Sigmoid colon (tissue), 7 donors: ENCODE measurements at places on chromosomes 6 and 20. TPM values are rescaled to one million over a fixed set of nuclear protein-coding genes. Genes with fewer than 3 reads are reported as not detected.
A peak's percentile ranks its signal among the peaks of the same experiment; 100 is the strongest.

TRIM31 gene
- polyA plus RNA-seq: 92.2 TPM

PNLDC1 gene
- 0.13 TPM for polyA plus RNA-seq

DNA sequence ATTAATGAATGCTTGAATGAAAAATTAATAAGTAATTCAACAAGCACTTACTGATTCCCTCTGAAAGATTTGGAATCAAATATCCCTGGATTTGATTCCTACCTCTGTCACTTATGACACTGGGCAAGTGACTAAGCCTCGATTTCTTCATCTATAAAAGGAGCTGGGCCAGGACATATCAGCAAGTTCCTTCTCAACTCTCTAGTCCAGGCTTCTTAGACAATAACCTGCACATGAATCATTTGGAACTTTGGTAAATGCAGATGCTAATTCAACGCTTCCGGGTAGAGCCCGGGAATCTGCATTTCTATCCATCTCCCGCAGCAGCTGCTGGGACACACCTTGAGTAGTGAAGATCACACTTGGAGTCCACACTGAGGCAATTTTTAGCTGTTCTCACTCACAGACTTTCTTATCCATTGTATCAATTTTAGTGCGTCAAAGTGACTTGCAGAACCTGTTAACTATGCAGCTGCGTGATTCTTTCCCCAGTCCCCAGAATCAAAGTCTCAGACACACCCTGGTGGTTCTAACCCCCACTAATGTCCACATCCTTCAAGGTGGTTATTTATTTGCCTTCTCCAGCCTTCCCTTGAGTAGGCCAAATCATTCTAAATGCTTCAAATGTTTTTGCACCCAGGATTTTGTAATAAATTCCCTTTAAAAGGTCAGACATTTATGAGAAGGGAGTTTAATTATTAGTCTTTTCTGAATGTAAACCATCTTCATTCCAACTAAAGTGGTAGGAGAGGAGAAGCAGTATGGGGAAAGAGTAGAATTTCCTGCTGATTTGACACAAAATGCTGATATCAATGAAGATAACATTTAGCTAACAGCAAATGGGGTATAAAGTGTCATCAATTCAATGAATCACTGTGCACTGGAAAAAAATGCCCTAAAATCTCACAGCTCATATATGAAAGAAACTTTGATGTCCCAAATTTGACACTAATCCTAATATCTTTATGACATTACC lies 26.0 kb upstream of the CCND3 start:
- no peaks in the 10 kb centered on the region for H3K27me3 ChIP-seq
- H3K27ac ChIP-seq: no peak overlapping the region
- DNase-seq: peak; percentile 12
- no peak overlapping the region for H3K4me3 ChIP-seq

SLC17A3 gene
- not detected for polyA plus RNA-seq

DNA sequence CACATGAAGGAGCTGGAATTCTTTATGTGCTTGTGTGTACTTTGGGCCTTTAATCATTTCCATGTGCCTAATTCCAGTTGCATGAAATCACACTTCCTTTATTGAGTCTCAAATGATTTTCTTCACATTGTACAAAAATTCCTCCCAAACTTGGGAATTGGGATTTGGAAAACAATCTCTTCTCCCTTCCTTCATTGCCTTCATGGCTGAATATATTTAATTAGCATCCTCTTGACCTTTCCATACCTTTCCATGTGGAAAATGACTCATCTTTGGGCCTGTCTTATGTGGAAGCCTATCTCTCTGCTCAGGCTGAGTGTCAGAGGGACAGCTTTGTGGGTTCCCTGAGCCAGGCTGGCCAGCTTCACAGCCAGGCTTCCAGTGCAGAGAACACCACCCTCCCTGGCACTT lies 33.0 kb upstream of the CDH4 start:
- DNase-seq: no peak
- no peaks in the 10 kb centered on the region for H3K27me3 ChIP-seq
- H3K36me3 ChIP-seq: no peaks in the 10 kb centered on the region
- no peak overlapping the region for H3K4me3 ChIP-seq

SIRPD gene
- 0.90 TPM for polyA plus RNA-seq

- H3K36me3 ChIP-seq: no peaks in the 10 kb centered on the region
- no peak overlapping the region for H3K4me3 ChIP-seq
- no peak overlapping the region for H3K27ac ChIP-seq
- no peaks in the 10 kb centered on the region for H3K4me1 ChIP-seq
- no peak for DNase-seq
Measured at GRCh38 chr6:146209942-146210341, 181.1 kb downstream of the GRM1 start.

HCK gene
- 25.8 TPM for polyA plus RNA-seq

- H3K4me1 ChIP-seq: no peaks in the 10 kb centered on the region
- no peak overlapping the region for H3K27ac ChIP-seq
- H3K27me3 ChIP-seq: no peaks in the 10 kb centered on the region
- no peaks in the 10 kb centered on the region for H3K36me3 ChIP-seq
- DNase-seq: no peak
Measured at GRCh38 chr6:98687752-98688151, 146.6 kb upstream of the POU3F2 start.

GRCh38 chr6:125293587-125293986 lies 8.2 kb downstream of the HDDC2 start:
- H3K27me3 ChIP-seq: no peaks in the 10 kb centered on the region
- H3K27ac ChIP-seq: no peak overlapping the region
- H3K4me3 ChIP-seq: no peak overlapping the region

DNA sequence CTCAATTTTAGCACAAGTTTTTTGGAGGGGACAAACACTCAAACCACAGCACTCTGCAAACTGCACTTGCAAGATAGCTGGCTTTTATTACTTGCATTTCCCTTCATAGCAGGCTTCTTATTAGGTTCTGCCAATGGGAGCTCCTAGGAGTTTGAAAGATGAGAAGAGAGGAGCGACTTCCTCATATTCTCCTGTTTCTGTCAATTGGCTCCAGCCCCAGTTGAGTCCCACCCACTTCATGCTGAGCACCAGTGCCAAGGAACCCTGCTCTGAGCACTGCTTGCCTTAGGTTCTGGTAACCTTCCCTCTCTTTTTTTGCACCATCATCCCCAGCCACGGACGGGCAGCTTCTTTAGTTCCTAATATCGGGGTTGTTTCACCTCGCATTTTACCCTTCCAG lies 67.9 kb downstream of the PSMB1 start:
- H3K27me3 ChIP-seq: no peaks in the 10 kb centered on the region
- no peak for DNase-seq
- no peaks in the 10 kb centered on the region for H3K4me1 ChIP-seq
- no peak overlapping the region for H3K27ac ChIP-seq

DNA sequence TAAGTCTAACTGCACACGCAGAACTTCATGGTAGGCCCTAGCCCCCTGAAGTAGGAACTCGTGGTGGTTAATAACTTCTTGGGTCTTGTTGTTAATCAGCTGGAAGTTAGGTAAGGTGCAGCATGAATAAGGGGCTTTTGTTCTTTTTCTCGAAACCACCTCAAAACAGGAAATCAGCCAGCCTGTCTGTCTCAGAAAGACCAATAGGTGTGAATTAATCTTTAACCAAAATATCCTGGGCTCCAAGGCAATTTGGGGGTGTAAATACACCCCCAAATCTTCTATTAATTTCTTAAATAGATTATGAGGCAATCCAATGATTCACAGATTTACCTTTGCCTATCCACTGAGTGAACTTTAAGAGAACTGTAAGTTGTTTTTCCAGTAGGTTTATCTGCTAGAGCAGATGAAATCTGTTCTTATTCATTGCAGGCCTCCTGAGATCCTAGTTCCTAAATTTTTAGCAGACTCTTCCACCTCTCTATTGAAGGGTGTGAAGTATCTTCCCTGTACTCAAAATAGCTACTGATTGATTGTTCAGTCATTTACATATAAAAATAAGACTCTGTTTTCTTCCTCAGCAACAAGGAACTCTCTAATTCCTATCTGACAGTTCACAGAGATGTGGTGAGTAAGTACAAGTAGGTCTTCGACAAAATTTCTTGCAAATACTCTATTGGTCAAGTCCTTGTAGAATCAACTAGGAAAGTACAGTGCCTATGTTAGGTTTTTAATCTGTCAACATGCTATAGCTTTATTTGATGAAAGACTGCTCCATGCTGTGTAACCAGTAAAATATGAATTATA lies 427.1 kb upstream of the NOX3 start:
- DNase-seq: no peak
- H3K27me3 ChIP-seq: no peaks in the 10 kb centered on the region
- H3K27ac ChIP-seq: no peak overlapping the region
- H3K36me3 ChIP-seq: no peaks in the 10 kb centered on the region

DNA sequence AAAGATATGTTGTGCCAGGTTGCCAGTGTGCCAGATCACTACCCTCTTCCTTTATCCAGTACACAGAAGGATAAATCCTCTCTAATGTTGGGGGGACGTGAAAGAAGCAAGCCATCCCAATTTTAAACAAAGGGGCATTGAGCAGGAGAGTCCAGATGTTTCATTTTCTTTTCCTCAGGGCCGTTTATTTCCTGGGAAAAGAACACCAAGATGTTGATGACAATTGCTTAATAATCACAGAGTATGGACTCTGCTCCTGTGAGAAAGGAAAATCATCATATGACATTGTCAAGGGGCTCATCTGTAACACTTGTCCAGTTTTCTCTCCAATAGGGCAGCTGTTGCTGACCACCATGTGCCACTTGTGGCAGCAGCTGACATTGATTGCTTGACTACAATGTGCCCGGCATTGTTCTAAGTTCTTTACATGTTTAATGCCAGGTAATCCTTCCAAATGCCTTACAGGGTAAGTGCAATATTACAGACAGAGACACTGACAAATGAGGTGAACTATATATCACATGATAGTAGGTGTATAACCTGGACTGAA lies 161.4 kb downstream of the CD109 start:
- H3K4me3 ChIP-seq: no peak overlapping the region
- no peak overlapping the region for H3K27ac ChIP-seq
- no peaks in the 10 kb centered on the region for H3K36me3 ChIP-seq
- no peaks in the 10 kb centered on the region for H3K4me1 ChIP-seq
- DNase-seq: no peak
- H3K27me3 ChIP-seq: no peaks in the 10 kb centered on the region

TTBK1 gene
- polyA plus RNA-seq: 0.23 TPM

DNA sequence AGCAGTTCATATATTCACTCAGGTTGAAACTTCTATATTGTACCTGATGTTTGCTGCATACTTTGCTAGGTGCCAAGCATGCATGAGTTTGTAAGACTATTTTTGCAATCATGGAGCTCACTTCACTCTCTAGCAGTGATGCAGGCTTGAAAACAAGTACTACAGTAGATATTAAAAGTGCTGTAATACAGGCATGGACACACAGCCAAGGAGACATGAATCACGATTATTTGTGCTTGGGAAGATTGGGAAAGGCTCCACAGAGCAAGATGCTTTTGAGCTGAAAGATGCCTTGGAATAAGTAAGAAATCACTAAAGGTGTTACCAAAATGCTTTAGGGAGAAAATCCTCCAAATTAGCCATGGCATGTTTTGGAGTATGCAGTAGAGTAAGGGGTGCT lies 427.4 kb downstream of the UTRN start:
- peaks cover 33% of the 10 kb centered on the region for H3K4me1 ChIP-seq
- no peak overlapping the region for H3K27ac ChIP-seq
- no peak for DNase-seq
- H3K4me3 ChIP-seq: no peak overlapping the region

GRCh38 chr6:19463925-19464324 lies 373.2 kb upstream of the ID4 start:
- H3K4me1 ChIP-seq: peaks cover 10% of the 10 kb centered on the region
- H3K27ac ChIP-seq: no peak overlapping the region
- H3K27me3 ChIP-seq: no peaks in the 10 kb centered on the region
- no peaks in the 10 kb centered on the region for H3K36me3 ChIP-seq
